Mammary epithelial cell (primary cell): ENCODE measurements at places on chromosomes 5 and 9. TPM values are rescaled to one million over a fixed set of nuclear protein-coding genes. Genes with fewer than 3 reads are reported as not detected.

GRCh38 chr9:84277646-84278045 is 62.9 kb downstream of the SLC28A3 start:
- DNase-seq = peak; percentile 94

DNA sequence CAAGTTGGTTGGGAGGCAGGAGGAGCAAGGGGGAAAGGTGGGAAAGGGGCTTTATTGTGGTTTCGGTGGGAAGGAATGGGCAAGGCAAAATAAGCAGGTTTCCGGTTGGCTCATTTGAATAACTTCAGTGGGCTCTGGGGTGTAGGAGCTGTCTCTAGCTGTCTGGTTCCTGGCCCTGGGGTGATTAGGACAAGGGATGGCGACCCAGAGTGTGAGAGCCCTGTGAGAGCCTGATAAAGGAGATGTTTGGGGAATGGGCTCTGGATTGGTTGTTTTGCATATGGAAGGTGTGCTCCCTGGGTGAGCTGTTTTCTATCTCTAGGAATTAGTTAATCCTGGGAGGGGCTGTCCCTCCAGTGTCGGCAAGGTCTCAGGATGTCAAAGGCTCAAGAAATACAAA is 15.4 kb downstream of the ANKRD34B start:
- no peak for DNase-seq

DNA sequence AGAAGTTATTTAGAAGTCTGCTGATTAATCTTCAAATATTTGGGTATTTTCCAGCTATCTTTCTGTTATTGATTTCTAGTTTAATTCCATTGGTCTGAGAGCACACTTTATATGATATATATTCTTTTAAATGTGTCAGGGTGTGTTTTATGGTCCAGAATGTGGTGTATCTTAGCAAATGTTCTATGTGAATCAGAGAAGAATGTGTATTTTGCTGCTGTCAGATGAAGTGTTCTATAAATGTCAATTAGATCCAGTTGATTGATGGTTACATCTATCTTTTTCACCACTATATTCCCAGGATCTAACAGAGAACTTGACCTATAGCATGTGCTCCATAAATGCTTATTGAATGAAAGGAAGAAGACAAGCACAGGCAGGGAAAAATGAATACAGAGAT is 17.5 kb upstream of the ERAP1 start:
- no peak for DNase-seq

STPG3 gene
- not detected for total RNA-seq

CD72 gene
- 1.5 and 2.4 TPM in 2 replicates for total RNA-seq

GRCh38 chr5:42513246-42513645 is 90.0 kb downstream of the GHR start:
- DNase-seq = no peak

- no peak for DNase-seq
These were observed 127.1 kb downstream of the MRPS30 start for GRCh38 chr5:44935871-44936270.

HAVCR2 gene
- 0.17 TPM for total RNA-seq

DIRAS2 gene
- not detected in 2 replicates for total RNA-seq

DNA sequence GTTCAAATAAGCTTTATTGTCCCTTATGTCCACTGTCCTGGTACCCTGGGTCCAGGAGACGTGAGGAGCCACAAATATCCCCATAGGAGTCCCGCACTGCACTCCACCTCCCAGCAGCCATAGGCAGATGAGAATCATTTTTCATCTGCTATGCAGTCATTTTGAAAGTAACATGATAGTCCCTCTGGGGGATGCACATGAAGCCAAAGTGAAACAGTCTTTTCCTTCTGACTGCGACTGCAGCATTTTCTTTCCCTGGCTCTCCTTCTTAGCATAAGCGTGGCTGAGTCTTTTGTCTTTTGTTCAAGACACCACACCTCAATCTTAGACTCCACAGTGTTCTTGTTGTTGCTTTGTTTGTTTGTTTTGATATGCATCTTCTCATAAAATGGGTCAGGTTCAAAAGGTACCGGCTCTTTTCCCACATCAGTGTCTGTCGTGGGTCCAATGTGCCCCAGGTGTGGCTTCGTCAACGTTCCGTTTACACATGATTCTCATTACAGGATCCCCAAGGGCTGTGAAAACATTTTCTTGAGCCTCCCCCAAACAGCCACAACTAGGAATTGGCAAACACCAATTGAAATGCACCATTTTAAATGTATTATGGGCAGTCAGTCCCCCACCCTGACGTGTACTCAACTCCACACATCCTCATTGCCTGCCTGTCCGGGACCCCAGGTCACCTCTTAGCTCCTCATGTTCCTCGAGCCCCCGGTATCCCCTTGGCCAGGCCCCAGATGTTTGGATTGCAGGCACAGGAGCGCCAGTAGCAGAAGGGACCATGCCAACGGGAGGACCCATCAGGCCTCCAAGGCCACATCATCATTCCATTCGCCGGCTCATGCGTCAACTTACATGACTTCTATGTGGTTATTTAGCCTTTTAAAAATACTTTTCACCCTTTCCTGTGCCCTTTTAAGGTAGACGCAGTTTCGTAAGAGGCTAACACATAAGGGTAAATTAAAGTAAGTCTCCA is 237.8 kb upstream of the DAPK1 start:
- DNase-seq = no peak

PRRC1 gene
- 57.8 and 64.3 TPM in 2 replicates for total RNA-seq

DNA sequence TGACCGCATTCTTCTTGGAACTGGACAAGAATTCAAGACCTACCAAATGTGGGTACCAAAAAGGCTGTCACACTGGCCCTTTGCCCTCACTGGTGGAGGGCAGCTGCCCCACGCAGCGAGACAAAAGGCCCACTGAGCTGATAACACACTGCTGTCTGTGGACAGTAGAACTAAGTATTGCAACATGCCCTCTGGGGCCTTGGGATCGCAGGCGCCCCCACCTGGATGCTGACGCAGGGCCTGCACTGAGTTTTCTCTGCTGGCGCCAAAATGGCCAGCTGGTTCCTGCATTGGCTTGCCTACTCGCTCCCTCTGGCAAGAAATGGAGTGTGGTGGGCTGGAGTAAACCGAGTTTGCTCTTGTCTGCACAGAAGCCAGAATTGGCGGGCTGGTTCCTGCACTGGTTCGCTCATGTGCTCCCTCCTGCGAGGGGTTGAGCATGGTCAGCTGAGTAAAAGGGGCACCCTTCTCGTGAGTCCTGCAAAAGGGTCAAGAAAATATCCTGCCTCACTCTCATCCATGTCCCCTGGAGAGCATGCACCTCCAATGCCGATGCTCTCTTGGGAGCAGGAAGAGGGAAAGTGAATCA is 55.7 kb downstream of the NXNL2 start:
- DNase-seq = no peak

GRCh38 chr5:32690153-32690552 is 21.0 kb upstream of the NPR3 start:
- DNase-seq = no peak

- DNase-seq = peak; percentile 16
These were observed 656.5 kb downstream of the TLE1 start for GRCh38 chr9:81032831-81033230.

GRCh38 chr5:173989432-173990082 is 587 bp downstream of the C5orf47 start:
- no peak for DNase-seq

GRCh38 chr5:169798438-169798837 is 161.4 kb downstream of the DOCK2 start:
- DNase-seq = no peak

GRCh38 chr5:152004095-152004494 is 79.4 kb upstream of the GLRA1 start:
- no peak for DNase-seq

C5orf24 gene
- total RNA-seq = 40.3 TPM
